ENCODE measurements at places on chromosomes 13 and 19.

GRCh38 chr13:41610404-41610803, 153.1 kb downstream of the RGCC start:
- no peak for DNase-seq

- DNase-seq = no peak
Measured at GRCh38 chr13:97540696-97541095, 106.7 kb downstream of the RAP2A start.

GRCh38 chr19:43124360-43124759, 41.9 kb upstream of the PSG2 start:
- DNase-seq = no peak

DNA sequence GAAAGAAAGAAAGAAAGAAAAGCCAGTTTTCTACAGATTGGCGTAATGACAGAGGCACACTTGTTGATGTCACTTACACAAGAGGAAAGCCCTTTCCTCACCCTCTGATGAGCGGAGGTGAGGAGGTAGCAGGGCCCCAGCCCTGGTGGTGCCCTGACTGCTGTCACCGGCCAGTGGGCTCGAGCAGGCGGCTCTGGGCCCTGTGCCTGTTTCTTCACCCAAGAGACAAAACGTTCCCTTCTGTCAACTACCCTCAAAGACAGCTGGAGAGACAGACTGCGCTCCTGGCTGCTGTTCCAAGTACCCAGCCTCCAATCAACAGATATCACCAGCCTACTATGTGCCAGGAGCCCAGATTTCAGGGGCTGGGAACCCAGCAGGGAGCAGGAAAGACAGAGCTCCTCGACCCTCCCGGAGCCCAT, 10.1 kb downstream of the EPS15L1 start:
- DNase-seq = no peak

DNA sequence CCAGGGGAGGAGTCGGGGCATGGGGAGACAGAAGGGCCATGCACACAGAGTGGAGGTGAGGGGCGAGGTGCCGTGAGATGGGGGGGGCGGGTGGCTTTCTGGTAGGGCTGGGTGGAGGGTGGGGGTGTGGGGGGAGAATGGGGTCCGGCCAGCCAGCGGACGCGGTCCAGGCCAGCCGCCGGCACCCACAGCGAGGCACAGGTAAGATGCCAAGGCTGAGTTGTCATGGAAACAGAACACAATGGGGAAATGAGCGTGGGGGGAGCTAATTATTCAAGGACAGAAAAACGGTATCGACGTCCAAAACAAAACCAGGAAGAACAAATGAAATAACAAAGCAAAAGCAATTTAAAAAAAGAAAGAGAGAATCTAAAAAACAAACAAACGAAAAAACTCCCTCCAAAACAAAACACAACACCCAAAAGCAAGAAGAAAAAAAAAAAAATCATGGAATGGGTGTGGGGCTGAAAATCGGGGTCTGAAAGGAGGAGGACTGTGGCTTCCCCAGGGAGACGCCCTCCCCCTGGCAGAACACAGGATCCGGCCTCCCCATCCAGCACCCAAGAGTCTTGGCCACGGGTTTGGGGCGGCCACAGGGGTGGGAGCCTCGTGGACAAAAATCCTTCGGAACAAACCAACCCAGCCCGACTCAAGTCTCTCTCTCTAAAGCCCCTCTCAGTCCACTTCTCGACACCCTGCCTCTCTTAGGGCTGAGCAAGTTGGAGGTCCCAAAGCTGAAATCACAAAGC, 92.5 kb downstream of the PTPRS start:
- DNase-seq = no peak
